ENCODE measurements at places on chromosomes 7 and 10.

GRCh38 chr7:17038783-17039170 is 157.0 kb upstream of the AGR3 start:
- no peak for DNase-seq

GRCh38 chr10:31621733-31622132 is 302.7 kb downstream of the ZEB1 start:
- DNase-seq = no peak

DNA sequence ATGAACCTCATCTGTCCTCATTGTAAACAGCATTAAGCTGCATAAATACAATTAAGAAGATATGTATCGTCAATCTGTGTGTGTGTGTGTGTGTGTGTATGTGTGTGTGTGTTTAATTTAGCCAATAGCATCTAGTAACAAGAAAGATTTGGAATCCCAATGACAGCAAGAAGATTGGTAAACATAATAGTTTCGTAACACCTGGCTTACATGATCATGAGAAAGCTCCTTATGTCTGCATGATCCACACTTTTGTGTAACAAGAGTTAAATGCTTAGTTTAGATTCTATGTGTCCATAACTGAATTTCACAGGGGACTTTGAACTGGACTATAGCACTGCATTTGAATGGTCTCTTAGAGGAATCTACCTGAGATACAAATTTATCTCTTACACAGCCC is 191.0 kb upstream of the BET1 start:
- no peak for DNase-seq

- DNase-seq = no peak
Measured at GRCh38 chr7:158904599-158904998, 48.2 kb downstream of the DYNC2I1 start.

DNA sequence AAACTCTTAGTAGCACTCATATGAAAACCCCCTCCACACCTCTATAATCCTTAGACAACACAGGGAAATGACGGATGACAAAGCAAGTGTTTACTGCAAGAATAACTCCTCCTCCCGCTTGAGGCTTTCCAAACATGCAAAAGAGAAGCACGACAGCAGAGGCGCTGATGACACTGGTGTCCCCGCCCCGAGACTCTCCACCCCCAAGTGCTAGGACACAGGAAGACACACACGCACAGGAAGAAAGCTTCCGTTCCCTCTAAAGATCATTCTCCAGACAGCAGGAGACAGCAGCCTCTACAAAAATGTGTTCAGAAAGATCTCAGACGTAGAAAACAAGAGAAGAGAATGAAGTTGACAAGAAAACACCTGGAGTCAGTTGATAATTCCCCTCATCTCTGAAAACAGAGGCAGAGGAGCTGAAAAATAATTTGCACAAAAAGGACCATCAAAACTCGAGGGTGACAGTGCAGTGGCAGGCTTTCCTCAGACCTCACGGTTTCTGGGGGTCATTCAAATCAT is 90.2 kb downstream of the DLG5 start:
- DNase-seq = no peak

DNA sequence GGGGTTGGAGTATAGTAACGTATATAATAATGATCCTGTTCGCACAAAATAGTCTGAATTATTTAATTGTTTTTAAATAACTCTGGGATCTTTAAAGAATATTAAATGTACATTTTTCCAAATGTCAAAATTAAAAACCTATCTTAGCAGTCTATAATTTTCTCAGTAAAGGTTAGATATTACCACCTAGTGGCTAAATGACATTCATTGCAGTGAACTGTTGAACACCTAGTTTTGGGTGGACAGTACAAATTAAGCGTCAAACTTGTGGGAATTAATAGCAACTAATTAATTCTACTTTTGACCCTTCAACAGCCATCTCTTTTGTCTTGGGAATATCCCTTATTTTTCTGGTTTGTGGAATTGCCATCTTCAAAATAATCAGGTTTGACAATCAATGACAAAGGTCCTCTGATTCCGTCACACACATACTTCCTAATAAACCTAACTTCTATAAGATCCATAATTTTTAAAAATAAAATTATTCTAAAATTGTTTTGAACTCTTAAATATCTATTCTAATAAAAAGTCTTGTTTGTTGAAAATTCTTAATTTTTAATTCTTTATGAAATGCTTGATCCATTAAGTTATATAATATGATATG is 165.7 kb downstream of the SEMA3D start:
- no peak for DNase-seq

- no peak for DNase-seq
Measured at GRCh38 chr7:148146346-148146745, 444.2 kb upstream of the C7orf33 start.

- no peak for DNase-seq
Measured at GRCh38 chr7:32047075-32047474, 23.1 kb downstream of the PDE1C start.

DNA sequence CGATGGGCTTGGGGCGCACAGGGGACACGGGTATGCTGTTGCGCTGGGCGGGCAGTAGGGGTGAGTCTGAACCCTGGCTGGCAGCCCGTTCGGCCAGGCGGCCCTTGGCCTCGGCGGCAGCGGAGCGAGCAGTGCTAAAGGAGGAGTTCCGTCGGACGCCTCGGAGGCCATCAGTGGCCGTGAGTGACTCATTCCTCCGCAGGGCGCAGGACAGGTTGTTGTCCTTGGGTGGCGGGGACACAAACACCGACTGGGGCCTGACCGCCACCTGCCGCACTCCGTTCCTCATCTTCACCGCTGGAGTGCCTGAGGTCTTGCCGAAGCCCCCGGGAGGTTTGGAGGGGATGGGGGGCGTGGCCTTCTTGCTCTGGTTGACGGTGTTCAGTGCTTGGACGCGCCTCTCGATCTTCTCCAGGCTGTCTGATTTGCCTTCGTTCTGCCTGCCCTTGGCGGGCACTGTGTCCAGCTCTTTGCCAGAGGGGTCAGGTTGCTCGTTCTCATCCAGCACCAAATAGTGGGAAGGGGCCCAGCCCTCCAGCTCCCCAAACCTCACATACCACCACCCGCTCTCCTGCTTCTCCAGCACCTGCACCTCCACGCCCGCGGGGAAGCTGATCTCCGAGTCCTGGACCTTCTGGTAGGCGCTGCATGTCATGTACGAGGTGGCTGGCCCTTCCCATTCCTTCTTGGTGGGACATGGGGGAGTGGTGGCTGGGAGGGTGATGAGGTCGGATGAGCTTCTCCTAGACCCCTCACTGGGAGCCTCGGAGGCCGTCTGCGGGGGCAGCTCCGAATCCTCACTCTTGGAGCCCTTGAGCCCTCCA is 108.7 kb downstream of the NEURL1 start:
- no peak for DNase-seq

DNA sequence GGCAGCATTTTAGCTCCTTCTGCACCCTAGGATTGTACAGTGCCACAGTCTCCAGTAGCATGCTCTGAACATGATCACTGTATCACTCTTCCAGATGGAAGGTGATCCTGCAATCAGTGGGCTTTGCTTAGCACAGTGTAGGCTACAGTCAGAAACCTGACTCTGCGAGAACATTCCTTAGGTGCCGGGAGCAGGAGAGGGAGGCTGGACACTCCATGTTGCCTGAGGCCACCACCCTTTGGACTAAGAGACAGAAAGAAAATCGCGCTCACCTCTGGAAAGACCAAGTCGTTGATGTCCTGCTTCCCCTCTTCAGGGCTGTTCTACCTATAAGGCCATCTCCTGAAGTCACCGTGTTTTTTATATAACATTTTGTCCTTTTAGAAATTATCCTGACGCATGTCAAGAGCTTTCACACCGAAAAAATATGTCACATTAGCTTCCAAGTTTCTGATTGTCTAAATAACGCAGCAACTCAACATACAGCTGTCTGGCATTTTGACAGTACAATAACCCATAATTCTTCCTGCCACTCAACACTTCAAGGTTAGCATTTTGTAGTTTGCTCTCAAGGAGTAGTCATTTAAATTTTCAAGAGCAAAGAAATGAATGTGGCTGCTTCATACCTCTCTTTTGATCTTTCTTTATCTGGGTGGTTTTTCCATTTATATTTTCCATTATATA is 563.1 kb downstream of the LRMDA start:
- DNase-seq = no peak

DNA sequence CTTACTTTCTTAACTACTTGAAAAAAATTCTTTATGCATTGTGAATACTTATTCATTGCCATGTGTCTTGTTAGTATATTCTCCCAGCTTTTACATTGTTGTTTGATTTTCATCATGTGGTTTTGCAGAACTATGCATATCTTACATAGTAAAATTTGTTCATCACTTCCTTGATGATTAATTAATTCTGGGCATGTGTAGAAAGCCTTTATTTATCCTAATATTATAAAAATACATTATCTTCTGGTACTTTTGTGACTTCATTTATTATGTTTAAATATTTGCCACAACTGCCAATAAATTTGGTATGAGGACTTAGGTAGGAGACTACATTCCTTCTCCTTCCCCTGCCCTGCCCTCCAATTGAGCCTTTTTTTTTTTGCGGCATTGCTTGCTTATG is 166.0 kb upstream of the ZNF32 start:
- DNase-seq = no peak

GRCh38 chr10:36721871-36722270 is 403.5 kb upstream of the ANKRD30A start:
- DNase-seq = no peak

- DNase-seq = no peak
Measured at GRCh38 chr10:114928818-114929217, 9.2 kb upstream of the TRUB1 start.

DNA sequence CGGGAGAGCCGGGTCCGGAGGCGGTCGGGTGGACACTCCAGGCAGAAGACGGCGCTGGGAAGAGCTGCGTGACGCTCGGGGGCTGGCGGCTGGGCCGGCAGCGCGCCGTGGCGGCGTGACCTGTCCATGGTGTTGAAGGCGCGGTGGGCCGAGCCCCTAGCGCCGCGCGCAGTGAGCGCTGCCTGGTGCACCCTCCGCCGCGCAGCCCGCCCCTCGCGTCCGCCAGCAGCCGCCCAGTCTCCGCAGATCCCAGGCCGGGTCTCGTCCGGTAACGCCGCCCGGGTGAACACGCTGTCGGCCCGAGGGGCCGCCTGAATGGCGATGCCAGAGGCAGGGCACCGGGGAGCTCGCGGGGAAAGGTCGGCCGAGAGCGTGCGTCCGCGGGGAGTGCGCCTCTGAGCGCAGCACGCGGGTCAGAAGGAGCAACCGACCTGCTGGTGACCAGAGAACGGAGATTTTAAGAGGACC is 657 bp upstream of the TMEM178B start:
- DNase-seq = no peak

DNA sequence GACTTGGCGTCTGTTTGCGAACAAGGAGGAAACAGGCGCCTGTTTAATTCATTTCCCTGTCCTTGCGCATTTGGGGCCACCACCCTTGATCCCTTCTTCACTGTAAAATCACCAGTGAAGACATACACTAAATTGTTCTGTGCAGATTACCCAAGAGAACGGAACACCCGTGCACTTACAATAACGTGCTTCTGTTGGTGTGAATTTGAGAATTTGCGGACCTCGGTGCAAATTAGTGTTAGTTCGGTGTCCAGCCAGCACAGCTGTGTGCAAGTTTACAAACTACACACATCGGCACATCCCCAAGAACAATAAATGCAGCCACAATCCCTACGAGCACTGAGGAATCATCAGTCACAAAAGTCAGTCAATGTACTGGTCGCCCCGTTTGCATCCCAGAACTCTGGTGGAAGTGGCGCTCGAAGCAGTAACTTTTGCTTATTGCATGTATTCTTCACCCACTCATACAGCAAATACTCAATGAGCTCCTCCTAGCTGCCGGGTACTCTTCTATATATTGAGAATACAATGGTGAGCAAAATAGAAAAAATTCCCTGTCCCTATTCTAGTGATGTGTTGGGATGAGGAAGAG is 786 bp upstream of the CNOT4 start:
- DNase-seq = no peak

GRCh38 chr10:93235686-93236085 is 162.0 kb downstream of the CYP26A1 start:
- no peak for DNase-seq

DNA sequence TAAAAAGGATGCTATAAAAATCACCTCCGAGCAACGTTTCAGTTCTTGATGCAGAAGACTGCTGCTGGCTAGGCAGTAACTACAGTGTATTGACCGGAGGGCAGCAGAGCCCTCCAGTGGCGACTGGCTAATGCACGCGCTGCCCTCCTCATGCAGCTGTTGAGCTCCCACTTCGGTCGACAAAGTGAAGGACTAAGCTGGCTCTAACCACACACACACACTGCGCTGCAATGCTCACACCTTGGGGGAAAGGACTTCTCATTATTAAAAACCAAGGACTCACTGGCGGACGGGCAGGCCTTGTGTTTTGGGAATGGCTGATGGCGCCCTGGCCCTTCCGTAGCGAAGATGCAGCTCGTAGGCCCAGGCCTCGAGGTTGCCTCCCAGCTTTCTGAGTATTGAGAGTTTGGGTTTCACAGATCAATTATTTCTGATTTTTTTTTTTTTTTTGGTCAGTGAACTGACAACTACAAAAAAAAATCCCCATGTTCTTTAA is 120.9 kb upstream of the DIP2C start:
- no peak for DNase-seq

GRCh38 chr10:60450291-60450690 is 60.6 kb upstream of the ANK3 start:
- DNase-seq = no peak

GRCh38 chr7:46208635-46209525 is 287.8 kb upstream of the IGFBP3 start:
- no peak for DNase-seq

DNA sequence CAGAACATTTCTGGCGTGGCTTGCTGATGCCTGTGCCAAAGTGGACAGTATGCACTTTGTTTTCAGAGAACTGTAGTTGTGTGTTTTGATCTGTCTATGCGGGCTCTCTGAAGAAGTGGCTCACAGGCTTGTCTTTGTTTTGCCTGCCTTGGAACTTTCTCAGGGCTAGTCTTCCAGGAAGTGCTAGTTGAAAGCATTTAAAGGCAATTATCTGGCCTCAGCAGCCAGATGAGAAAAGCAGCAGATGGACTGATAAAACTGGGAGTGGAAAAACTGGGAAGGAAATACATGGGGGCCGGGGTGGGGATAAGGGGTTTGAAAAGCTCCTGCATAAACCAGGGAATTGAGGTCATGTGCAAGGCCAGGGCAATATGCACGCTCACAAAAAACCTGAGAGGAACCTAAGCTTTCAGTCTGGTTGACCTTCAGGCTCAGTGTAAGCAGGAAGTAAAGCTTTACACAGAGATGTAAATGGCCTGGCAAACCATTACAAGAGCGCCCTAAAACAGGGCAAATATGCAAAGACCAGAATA is 94.5 kb downstream of the ZNF33B start:
- DNase-seq = no peak

GRCh38 chr7:50826371-50827172 is 43.9 kb upstream of the GRB10 start:
- no peak for DNase-seq

GRCh38 chr7:158683541-158683940 is 21.1 kb downstream of the NCAPG2 start:
- DNase-seq = no peak

GRCh38 chr10:133527771-133528271 is 658 bp downstream of the CYP2E1 start:
- DNase-seq = no peak

- DNase-seq = no peak
Measured at GRCh38 chr10:129136951-129137350, 330.1 kb upstream of the MGMT start.

DNA sequence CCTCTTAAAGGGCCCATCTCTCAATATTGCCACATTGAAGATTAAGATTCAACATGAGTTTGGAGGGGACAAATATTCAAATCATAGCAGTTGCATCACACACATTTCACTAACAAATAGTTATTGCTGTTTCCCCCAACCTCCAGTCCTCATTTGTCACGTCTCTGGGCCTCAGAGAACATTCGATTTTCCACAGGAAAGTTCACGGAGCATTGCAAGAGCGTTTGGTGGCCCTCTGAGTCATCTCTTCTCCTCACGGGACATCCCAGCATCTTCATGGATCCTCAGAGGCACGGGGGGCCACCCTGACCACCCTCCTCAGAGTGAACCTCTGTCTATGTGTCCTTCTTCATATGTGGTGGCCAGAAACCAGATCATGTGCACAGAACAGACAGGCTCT is 50.3 kb upstream of the CHST15 start:
- no peak for DNase-seq

Measured in cerebellar nuclear complex (tissue), 1 donor.